NCI-H2081 treated with DMSO at 0.1 percent for 48 hours (cell line): ENCODE measurements at places on chromosomes 11 and 22.

DNA sequence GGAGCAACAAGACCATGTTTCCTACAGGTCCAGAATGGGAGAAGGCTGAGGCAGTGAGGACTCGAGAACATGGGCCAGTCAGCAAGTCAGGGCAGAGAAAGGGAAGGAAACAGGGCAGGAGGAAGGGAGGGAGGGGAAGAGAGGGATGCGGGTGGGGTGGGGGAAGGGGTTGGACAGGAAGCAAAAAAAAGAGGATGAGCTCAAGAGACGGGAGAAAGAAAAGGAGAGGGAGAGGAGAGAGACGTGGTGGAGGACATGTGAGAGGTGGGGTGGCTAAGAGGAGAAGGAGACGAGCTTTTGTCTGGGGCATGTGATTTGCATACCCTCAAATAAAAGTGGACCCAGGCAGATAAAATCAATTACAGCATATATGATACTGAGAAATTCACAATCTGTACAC is 389.5 kb upstream of the B3GAT1 start:
- DNase-seq, result no peak

GRCh38 chr22:25482868-25483639 is 81.4 kb upstream of the GRK3 start:
- no peak for DNase-seq

DNA sequence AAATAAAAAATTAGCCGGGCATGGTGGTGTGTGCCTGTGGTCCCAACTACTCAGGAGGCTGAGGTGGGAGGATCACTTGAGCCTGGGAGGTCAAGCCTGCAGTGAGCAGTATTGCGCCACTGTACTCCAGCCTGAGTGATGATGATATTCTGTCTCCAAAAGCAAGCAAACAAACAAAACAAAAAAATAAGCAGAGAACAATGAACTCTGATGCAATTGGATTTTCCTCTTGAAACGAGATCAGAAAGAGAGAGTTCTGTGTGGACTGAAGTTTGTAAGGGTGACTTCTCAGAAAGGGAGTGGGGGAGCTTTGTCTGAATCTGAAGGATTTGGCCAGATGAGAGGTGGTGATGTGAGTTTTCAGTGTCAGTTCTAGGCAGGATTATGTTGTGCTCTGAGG is 6.0 kb upstream of the TMEM123 start:
- DNase-seq, result no peak

DNA sequence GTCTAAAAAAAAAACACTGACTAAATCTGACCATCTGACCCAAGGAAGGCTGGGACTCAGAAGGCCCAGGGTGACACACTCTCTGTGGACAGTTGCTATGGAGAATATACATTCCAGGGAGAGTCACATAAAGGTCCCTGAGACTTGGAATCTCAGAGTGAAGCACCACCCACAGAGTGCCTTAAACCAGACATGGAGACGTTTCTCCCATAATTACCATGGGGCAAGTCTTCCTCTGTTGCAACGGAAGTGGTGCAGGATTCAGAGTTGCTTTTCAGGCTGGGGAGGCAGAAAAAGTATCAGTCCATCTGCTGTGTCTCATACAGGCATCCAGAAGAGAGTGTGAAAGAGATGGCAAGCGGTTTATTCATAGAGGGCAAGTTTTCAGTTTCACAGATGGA is 58.7 kb upstream of the SLN start:
- DNase-seq, result no peak

- no peak for DNase-seq
Observed at GRCh38 chr22:42880815-42881214, 23.7 kb upstream of the ARFGAP3 start.

- DNase-seq, result no peak
Observed at GRCh38 chr11:120713296-120713695, 201.7 kb downstream of the GRIK4 start.
